ENCODE measurements at places on chromosomes 6 and 20. TPM values are rescaled to one million over a fixed set of nuclear protein-coding genes. Genes with fewer than 3 reads are reported as not detected.

Gene C2
- 18.2 TPM for total RNA-seq

DNA sequence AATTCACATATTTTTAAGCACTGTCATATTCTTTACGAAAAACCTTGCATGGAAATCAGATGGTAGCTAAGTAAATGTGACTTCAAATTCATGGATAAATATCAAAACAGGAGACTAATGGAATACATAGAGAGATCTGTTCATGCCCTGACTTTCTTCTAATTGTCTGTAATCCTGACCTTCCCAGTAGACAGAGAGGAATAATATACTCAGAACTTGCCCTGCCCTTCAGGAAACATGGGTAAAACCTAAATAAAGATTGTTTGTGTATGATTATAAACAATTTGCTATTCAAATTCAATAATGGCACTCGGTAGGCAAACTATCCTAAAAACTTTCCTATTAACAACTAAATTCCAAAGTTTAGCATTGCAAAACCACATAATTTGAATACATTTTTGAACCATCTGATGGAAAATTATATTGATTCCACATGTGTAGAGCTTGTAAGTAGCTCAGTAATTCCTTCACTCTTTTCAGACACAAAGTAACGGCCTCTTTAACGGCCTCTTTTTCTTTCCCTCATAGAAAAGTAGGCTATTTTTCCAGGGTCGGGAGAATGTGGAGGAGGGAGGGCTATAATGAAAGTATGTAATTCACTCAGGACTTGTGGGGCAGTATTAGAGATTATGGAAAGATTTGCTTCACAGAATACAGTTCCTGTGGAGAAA, 227.6 kb downstream of the ALDH8A1 start:
- no peak for DNase-seq

DNA sequence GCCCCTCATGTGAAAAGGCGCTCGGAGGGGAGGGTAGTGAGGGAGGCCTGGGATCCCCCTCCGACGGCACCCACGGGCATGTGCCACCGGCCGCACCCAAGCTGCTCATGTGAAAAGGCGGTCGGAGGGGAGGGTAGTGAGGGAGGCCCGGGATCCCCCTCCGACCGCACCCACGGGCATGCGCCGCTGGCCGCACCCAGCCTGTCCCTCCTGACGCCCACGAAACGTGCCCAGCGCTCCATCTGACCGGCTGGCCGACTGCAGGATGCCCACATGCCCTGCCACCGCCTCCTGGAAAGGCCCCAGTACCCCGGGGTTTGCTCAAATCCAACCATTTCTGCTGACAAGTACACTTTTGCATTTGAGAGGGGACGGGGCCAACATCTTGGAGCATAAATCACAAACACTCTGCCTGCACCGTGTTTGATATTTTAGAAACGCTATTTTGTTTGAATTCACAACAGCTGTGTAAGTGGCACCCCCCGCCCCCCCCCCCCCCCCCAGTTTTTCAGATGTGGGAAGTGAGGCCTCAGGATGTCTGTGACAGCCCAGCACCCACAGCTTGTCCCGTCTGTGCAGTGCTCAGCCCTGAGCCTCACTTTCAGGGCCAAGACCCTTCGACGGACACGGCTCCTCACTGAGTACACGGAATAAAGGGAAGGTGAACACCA, 34.1 kb downstream of the SLC2A4RG start:
- no peak for DNase-seq

- no peak for DNase-seq
Measured at GRCh38 chr6:100099189-100100074, 105.4 kb upstream of the MCHR2 start.

DNA sequence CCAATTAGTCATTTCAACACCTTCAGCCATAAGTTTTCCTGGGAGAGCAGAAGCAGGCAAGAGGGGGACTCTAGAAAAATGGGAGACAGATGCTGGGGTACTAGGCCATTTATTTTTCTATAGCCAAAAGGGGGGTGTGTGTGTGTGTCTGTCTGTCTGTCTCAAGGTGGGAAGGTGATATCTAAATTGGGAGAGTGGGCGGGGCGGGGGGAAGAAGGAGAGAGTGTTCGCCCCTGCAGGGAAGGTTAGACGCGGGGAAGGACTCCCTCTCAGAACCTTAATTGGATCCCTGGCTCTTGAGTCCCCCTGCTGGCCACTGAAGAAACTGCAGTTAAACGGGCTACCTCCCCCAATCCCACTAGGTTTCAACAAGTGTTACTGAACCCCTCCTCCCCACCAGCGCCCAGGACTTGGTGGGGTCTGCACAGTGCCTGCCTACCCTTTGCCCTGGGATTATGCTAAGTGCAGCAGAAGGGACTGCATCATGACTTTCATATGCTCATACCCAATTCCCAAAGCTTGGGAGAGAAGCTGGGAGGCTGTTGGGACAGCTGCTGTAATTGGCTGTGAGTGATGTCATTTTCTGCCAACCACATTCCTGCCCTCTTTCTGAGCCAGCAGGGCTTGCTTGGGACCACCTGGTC, 45.8 kb downstream of the FOXP4 start:
- peak; percentile 51 for DNase-seq

All from left colon (tissue), 2 donors.